Lung microvascular endothelial cell (primary cell): ENCODE measurements at places on chromosomes 7 and 10.

DNA sequence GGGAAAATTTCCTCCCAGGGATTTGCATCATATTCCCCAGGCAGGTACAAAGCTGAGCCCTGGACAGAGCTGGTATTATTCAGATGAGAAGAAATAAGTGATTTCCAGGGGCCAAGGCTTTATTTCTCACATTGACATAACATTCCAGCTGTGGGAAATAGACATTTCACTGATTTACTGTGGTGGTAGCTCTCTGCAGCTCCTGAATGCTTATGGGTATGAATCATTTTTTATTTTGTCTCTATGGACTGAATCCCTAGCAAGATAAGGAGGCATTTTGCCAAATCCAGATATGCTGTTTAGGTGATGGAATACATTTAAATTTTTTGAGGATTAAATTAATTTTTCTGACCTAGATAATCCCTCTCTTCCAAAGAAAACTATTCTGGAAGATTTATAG lies 97.9 kb downstream of the MTPN start:
- peak; percentile 43 for DNase-seq

GRCh38 chr7:100407285-100408180 lies 21.0 kb downstream of the ZCWPW1 start:
- peak; percentile 74 for DNase-seq

GRCh38 chr7:112982441-112983063 lies 104.1 kb downstream of the GPR85 start:
- DNase-seq, result no peak

DNA sequence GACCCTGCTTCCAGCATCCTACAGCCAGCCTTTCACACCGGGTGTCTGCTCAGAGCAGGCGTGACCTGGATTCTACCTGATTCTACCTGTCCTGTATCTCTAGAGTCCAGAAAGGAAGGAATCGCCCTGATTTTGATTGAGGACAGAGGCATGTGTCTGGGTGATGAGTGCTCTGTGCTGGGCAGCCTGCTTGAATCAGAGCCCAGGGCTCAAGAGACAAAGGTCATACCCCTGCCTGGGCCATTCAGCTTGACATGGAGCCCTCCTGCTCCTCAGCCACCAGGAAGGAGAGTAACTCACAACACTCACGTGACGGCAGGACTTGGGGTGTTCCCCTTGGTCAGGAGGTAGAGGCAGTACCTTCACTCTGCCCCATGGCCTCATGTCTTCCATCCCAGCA lies 11.2 kb downstream of the GAD2 start:
- no peak for DNase-seq

GRCh38 chr10:31031205-31031557 lies 484 bp downstream of the ZNF438 start:
- no peak for DNase-seq

- DNase-seq, result no peak
These were observed 29.2 kb upstream of the NAMPT start for GRCh38 chr7:106313966-106314365.

DNA sequence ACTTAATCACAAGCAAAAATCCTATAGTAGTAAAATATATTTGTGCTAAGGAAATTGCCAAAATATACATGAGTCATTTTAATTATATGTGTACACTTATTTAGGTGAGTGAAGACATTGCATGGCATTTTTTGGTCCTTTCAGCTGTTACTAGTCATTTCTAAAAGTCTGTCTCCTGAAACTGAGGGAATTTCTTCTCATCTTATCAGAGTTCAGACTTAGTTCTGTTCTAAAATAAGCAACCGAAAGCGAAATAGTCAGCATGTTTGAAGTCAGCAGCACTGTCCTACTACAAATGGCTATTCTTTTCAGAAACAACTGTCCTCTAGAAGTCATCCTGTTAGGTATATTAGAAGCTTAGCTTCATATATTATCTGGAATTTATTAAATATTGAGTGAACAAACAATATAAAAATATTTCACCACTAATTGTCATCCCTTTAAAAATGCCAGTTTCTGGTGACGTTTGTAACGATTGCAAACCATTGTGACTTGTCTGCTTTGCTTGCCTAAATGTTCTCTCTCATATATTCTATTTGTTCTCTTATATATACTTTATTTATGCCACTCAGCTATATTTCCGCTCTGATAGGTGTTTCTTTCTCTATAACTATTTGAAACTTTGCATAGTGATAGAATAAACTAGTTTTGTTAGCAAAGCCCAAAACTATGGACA lies 227.4 kb upstream of the KAT6B start:
- DNase-seq, result peak; percentile 8

DNA sequence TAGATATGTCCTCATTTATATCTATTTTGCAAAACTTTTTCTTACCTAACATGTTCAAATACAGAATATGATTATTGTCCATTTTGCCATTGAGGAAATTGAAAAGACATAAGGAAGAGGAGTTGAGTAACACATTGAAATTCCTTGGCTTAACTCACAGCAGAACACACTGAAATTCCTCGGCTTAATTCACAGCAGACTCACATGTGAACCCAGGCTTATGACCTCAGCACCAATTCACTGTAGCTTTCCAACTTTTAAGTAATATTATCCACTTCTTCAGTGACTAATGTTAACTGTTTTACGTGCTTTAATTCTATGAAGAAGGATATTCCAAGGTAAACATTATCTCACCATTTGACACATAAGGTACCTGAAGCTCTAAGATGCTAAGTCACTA lies 597.5 kb upstream of the PFKP start:
- no peak for DNase-seq

GRCh38 chr7:84786073-84786472 lies 400.8 kb downstream of the SEMA3D start:
- no peak for DNase-seq

GRCh38 chr10:131081376-131081775 lies 230.1 kb downstream of the TCERG1L start:
- no peak for DNase-seq

DNA sequence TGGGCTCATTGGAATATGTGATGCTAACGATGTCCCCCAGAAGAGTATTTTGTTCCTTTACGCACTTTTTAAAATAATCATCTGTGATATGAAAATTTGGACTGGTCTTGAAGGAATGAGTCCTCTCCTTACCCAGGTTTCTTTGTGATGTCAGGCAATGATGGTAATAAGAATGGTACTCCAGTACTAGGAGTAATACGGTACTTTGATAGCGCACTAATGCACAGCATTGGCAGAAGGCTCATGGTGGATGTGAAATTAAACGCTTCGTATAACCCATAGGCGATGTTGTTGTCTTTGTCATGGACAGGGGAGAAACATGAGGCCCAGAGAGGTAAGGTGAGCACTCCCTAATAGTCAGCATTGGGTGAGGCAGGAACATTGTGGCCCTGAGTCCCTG lies 125.4 kb downstream of the DPP6 start:
- DNase-seq, result no peak

DNA sequence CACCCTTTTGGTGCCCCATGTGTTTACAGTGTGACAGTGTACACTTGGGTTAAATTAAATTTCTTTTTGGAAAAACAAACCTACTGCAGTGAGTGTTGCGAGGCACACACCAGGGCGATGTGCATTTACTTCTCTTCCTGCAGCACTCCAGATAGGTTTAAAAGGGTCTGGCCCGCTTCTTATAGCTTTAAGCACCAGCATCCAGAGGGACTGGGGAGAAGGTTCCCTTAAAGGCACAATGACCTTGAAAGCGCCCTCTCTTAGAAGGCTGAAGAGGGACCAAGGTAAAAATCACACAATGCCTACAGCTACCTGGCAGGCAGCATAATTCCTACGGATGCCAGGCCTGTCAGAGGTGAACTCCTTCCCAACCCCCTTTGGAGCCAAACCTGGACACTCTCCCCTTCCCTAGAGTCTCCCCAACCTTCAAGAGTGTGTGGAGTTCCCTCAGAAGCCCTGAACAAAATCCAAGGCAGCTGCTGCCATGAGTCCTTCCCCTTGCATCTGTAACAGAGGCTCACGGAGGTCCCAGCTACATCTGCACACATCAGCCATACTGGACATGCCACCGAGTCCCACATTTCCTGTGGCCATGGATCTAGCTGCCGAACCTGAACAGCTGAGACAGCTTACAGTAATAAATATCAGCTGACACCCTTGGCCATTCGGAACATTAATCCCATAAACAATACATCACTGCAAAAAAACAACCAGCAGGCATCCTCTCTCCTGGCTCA lies 33.2 kb downstream of the TRIM8 start:
- DNase-seq, result no peak

GRCh38 chr10:127874671-127875448 lies 17.9 kb downstream of the CLRN3 start:
- DNase-seq, result no peak

DNA sequence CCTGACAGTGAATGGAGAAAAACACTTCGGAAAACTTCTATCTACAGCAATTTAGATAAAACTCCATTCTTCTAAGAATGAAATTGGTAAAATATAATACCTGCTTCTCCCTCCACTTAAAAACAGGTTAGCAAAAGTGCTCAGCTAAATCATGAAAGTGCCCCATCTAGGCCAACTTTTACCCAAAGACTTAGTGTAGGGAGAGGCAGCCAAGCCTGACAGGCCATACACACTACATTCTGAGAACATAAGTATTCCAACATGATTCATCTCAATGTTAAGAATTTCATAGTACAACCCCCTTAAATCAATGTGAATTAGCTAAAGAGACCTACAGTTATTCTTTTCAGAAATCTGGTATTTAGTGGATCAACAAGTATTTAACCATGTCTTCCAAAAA lies 7.2 kb downstream of the FAM3C start:
- DNase-seq, result no peak

DNA sequence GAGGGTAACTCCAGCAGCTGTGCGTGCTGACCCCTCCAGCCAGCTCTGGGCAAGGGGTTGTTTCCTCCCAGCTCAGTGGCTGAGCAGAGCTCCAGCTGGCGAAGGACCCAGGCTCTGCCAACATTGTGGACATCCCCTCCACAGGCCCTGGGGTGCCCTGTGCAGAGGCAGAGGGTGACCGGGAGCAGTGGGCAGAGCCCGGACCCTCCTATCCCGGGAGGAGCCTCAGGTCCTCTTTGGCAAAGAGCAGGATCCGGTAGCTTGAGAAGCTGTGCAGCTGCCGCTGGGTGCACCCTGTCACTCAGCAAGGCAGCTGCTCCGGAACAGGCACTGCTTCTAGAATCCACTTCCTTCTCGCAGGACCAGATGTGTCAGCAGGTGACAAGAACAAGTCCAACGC lies 175.9 kb downstream of the EBF3 start:
- no peak for DNase-seq

DNA sequence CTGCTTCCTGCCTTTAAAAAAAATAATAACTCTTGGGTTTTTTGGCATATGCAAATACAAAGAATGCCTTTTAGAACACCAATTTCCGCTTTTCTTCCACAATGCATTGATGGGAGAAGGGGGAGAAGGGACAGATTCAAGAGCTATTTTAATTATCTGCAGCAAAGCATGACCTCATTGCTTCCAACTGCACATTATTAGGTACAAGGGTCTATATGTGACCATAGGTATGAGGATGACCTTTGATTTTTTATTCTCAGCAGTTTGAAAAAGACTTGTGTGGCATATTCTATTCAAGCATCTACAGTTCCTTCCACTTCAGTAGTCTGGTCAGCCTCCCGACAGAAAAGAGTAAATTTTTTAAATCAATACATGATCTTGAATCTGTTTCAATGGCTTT lies 39.7 kb downstream of the GRB10 start:
- DNase-seq, result no peak
